ENCODE measurements at places on chromosomes 5 and 9.

GRCh38 chr9:78296201-78296892 lies 578 bp upstream of the PSAT1 start:
- DNase-seq: peak; percentile 28

DNA sequence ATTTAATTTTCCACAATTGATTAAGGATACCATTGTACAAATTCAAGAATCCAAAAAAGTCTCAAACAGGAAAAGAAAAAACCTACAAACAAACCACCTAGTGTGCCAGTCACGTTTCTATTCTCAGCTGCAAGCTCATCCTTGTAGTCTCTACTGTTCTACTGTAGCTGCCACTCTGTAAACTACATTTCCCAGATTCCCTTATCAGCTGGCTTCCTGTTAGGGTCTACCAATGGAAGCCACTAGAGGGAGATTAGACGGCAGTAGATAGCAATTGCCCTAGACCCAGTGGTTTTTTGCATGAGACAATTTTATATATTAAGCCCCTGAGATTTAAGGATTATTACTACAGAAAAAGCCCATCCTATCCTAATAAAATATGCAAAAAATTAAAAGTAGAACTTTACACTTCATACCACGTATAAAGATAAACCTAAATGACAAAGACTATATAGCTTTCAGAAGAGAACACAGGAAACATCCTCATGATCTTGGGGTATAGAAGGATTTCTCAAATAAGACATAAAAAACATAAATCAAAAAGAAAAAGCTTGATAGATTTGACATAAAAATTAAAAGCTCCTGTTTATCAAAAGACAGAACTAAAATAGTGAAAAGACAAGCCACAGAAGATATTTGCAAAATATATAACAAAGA lies 37.4 kb downstream of the P4HA2 start:
- DNase-seq: no peak

DNA sequence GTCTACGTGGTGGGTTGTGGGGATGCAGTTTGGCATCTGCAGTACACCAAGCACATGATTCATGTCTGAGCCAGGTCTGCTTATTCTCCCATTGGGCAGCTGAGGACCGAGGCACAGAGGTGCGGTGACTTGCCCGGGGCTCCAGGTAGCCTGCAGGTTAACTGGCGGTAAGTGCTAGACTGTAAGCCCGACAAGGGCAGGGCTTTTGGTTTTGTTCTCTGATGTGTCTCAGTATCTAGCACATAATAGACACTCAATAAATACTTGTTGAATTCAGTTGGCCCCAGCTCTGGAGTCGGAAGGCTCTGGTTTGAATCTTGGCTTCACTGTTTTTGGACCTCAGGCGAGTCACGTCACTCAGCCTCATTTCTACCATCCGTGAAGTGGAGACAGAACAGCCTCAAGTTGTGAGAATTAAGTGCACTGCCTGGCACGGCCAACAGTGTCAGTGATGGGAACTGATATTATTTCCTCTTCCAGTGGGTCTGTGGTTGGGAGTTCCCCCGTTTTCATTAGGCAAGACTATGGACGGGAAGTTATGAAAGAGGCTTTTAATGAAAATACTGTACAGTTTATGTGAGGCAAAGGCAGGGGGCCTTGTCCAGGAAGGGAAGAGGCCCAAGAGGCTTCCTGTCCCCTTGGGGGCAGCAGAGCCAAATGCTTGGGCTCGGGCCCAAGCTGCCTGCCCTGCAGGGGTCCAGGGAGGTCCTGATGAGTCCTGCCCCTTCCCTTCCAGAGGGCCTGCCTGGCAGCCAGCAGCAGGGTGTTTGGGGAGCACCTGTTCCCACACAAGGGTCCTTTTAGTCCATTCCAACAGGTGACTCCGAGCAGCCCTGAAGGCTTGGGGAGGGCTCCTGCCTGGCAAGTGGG lies 3.3 kb downstream of the PRELID1 start:
- no peak for DNase-seq

GRCh38 chr9:83280268-83280667 lies 217.3 kb upstream of the RASEF start:
- DNase-seq: no peak

GRCh38 chr9:135077497-135078200 lies 9.8 kb upstream of the OLFM1 start:
- DNase-seq: no peak

- no peak for DNase-seq
Measured at GRCh38 chr5:107653685-107654084, 17.1 kb downstream of the EFNA5 start.

- no peak for DNase-seq
Measured at GRCh38 chr9:83034587-83034986, 28.4 kb downstream of the RASEF start.
